Left renal pelvis (tissue), 4 donors: ENCODE measurements at places on chromosomes 16 and 17. TPM values are rescaled to one million over a fixed set of nuclear protein-coding genes. Genes with fewer than 3 reads are reported as not detected.

GRCh38 chr16:53530046-53530445 is 27.0 kb upstream of the AKTIP start:
- DNase-seq, result no peak

DNA sequence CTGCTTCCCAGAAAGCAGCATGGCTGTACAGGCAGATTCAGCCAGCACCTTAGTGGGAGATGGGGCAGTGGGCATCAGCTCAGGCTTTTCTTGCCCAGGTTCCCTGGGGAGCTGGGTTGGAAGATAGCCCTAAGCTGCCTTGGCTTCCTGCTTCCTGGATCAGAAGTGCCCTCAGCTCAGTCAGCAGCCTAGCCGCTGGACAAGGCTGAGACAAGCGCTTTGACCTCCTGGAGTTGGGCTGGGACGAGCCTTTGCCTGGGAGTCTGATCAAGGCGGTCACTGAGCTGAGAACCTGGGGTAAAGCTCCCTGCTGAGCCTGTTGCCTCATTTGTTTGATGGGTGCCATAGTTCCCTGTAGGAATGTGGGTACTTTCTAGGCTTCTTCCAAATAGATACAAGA is 190.0 kb downstream of the RAB11FIP4 start:
- DNase-seq, result no peak

The TBC1D3 gene
- polyA plus RNA-seq, result not detected

GRCh38 chr16:67027046-67027445 is 1.9 kb upstream of the CBFB start:
- no peak for DNase-seq

The ZNF594 gene
- polyA plus RNA-seq, result 22.8 TPM

DNA sequence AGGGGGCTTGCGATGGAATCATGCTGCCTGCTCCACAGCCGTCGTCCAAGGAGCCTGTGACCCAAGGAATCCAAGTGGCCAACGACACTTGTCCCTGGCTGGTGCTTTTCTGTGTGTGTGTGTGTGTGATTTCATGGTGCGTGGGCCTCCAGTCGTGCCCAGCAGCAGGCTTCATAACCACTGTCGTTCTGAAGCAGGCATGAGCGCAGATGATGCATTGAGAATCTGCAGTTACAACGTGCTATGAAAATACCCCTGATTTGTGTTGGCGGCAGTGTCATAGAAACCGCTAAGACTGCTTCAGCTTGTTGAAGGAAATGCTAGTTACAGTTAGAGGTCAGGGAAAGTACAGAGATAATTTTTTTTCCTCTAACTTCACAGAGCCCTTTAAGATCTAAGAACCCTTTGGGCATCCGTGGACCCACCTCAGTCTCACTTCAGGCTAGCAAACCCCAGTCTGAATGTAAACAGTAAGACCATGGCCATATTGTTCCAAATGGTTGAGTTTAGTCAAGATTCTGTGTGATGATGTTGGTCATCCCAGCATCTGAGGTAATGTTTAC is 15.6 kb downstream of the C16orf90 start:
- no peak for DNase-seq

The PRSS36 gene
- 2.4 TPM for polyA plus RNA-seq

GRCh38 chr17:7219812-7220592 is at the start of the genes ACADVL and DLG4:
Gene ACADVL (plus strand): TSS chr17:7219938. CDS start chr17:7219985, 47 bp downstream.
Gene DLG4 (minus strand): TSS chr17:7219836.
- peak; percentile 74 for DNase-seq

The KRTAP4-4 gene
- not detected for polyA plus RNA-seq

The MYL4 gene
- polyA plus RNA-seq, result 2.2 TPM

DNA sequence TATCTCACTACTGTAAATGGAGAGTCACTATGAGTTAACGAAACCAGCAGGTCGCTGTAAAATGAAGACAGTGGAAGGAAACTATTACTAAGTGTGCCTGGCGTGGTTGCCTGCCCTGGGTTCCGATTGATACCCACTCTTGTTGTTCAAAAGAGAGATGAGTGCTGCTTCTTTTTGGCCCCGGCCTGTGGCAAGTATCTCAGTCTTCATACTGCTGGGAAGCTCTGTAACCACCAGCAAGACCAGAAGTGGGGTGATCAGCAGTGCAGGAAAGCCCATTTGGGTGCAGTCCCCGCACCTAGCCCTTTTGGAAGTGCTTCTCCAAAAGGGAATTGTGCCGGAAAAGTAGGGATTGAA is 104.5 kb downstream of the SNX29 start:
- no peak for DNase-seq

The TMIGD1 gene
- 0.81 TPM for polyA plus RNA-seq

DNA sequence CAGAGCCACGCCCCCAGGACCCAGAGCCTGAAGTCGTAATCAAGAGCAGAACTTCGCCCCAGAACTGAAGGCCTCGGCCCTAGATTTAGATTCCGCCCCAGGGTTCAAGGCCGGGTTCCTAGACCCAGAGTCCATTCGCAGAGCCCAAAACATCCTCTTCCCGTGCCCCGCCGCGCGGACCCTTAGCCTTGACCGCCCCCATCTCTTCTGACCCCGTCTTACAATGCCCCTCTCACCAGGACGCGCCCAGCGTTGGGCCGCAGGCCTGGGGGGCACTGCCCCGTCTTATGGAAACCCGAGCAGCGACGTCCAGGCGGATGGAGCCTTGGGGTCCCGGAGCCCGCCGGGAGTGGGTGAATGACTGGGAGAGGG is 5.0 kb downstream of the CD19 start:
- no peak for DNase-seq

DNA sequence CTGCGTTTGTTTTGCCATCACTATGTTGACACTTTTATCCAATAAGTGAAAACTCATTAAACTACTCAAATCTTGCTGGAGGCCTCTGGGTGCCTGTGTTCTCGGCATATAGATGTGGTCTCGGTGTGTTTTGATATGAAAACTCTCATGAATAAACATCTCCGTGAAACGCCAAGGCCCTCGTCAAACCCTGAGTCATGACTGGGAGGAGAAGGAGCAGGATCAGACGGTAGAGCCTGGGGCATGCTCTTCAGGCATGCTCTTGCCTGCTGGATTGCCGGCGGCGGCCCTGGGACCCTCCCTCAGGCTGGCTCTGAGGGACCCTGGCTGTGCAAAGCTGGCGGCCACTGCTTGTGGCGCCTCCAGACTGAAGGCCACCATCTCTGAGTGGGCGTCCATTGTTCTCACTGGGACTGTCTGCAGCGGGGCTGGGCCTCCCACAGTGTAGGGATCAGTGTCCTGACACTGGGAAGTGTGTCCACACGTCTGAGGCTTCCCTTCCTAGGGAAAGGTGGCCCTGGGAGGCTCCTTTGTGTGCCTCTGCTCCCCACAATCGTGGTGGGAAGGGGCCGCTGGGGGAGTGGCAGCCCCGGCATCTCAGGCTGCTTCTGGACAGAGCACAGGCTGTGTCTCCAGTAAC is 1.7 kb upstream of the NPB start:
- no peak for DNase-seq

- no peak for DNase-seq
Observed at GRCh38 chr17:17191961-17192381, 14.2 kb downstream of the PLD6 start.

The GRB7 gene
- polyA plus RNA-seq, result 36.0 TPM

DNA sequence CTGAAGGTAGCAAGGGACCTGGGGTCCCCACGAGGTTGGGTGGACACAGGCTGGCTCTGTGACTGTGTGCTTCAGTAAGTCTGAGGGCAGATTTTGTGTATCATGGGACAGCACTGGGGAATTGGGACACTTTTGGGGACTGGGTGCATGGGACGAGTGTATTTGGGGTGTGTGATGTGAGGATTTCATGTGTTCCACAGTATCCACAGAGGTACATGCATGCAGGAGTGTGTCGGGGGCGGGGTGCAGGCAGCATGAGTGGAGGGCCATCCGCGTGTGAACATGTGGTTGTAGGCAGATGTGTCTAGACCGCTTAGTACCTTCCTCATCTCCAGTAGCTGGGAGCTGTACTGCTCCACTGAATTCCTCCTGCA is 1.1 kb upstream of the DLX3 start:
- no peak for DNase-seq

DNA sequence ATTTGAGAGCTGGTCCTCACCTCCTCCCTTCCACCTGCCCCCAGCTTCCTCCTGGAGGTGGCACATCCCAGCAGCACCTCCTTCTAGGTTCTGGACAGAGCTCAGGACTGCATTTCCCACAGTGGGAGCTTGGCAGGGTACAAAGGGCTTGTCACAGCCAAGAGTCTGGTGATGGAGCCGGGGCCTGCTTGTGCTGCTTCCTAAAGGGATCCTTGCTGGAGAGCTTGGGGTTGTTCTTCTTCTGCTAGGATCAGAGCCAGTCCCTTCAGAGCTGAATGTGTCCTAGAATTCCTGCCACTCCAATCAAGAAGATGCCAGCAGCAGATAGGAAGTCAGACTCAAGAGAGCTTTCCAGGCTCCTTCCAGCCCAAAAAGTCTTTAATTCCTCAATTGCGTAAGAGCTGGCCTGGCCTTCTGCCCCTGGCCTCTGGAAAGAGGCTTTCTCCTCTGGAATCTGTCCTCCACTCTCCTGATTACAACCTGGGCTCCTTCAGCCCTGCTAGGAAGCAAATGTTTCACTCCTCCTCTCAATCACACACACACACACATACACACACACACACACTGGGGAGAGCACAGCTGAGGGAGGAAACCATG is 4.4 kb downstream of the CD300E start:
- no peak for DNase-seq

DNA sequence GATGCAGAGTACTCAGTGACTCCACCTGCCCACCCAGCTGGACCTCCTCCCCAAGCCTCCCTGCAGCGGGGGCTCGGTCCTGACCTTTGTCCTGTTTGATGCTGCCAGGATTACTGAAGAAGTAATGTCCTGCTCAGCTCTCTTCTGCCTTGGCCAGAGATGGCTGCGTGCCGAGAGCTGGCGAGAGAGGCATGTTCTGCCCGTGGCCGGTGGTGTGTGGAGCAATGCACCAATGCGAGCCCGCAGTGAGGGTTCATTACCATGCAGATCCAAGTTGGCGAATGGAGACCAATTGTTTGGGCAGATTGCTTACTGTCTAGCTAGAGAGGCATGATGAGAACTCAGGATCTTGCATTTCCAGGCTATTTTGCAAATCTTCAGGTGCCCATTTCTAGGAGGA is 248.9 kb downstream of the ENGASE start:
- no peak for DNase-seq

DNA sequence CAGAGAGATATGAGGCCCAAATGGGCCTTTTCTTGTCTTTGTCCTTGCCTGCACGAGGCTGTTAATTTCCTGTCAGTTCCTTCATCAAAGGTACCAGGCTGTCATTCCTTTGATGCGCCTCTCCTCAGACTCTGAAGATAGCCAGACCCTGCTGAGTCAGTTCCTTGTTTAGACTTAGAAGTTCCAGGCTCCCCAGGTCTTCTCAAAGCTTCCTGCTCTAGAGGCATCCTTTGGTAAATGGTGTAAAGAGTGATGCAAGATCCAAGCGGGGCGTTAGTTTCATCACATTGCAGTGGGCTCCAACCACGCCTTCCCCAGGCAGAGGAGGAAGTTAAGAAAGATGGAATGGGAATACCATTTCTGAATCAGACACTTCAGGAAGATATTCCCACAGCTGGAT is 4.0 kb upstream of the CDH11 start:
- DNase-seq, result no peak

The MT1B gene
- polyA plus RNA-seq, result not detected

DNA sequence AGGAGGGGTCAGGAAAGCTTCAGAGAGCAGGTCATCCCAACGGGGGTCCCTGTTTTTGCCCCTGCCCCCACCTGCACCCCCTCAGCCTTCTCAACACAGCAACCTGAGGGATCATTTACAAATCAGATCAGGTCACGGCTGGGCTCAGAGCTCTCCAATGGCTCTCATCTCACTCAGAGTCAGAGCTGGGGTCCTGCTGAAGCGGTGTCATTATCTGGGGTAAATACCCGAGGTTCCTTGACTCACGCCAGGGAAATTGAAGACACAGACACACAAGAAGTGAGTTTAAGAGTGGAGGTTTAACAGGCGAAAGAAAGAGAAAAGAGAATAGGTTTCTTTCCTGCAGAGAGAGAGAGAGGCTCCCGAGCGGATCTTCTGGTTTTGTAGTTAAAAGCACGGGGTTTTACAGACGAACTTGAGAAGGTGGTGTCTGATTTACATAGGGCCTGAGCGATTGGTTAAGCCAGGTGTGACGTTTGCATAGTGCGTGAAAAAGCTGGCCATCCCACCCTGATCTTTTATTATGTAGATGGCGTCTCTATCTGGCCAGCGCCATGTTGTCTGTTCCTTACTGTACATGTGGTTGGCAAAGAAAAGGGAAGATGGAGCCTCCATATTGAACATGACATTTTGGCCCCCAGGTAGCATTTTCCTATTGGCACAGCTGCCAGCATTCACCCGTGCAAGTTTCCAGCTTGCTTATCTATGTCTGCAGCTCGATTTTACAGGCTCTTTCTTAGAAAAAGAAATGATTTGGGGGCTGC is 51.4 kb downstream of the WSB1 start:
- no peak for DNase-seq

The CES4A gene
- 10.7 TPM for polyA plus RNA-seq

- DNase-seq, result no peak
Observed at GRCh38 chr17:8162997-8163977, 539 bp upstream of the VAMP2 start.

DNA sequence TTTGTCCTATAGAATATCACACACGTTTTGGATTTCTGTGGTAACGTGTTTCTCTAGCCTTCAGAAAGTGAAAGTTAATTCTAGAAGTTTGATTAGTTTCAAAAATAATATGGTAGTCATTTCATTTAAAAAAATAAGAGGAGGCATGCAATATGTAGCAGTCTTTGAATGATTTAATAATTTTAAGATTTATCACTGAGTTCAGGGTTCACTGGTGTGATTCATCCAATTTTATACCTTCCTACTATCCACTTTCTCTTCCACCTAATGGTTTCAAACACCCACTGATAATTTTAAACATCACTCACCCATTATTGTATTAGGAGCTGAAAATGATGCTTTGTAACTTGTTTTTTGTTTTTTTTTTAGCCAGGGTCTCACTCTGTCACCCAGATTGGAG is 42.3 kb downstream of the CMC2 start:
- DNase-seq, result no peak

- no peak for DNase-seq
Observed at GRCh38 chr16:88550246-88550661, 19.9 kb upstream of the ZC3H18 start.

GRCh38 chr16:66706506-66706880 is 9.9 kb upstream of the CMTM4 start:
- no peak for DNase-seq

DNA sequence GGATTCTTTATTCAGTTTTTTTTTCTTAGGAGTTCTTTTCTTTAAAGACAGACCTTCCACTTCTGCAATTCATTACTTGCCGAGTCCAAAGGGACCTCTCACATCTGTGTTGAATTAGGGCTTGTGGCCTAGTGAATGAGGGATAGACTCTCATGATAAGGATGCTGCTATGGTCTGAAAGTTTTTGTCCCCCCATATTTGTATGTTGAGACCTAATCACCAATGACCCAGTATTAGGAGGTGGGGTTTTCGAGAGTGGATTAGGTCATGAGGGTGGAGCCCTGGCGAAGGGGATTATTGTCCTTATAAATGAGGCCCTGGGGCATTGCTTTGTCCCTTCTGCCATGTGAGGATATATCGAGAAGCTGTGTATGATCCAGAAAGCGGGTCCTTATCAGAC is 9.5 kb downstream of the KRT12 start:
- DNase-seq, result no peak

GRCh38 chr16:64983231-64983630 is 138.6 kb downstream of the CDH11 start:
- no peak for DNase-seq

GRCh38 chr17:43356450-43356849 is 42.3 kb upstream of the ARL4D start:
- no peak for DNase-seq

GRCh38 chr16:87918338-87918737 is 18.0 kb downstream of the CA5A start:
- no peak for DNase-seq

- no peak for DNase-seq
Observed at GRCh38 chr17:63983320-63983719, 10.6 kb upstream of the SCN4A start.

The CIBAR2 gene
- polyA plus RNA-seq, result 0.29 TPM

The TSPAN10 gene
- 6.9 TPM for polyA plus RNA-seq
